ENCODE measurements at places on chromosomes 5 and 9.
A peak's percentile ranks its signal among the peaks of the same experiment; 100 is the strongest.

DNA sequence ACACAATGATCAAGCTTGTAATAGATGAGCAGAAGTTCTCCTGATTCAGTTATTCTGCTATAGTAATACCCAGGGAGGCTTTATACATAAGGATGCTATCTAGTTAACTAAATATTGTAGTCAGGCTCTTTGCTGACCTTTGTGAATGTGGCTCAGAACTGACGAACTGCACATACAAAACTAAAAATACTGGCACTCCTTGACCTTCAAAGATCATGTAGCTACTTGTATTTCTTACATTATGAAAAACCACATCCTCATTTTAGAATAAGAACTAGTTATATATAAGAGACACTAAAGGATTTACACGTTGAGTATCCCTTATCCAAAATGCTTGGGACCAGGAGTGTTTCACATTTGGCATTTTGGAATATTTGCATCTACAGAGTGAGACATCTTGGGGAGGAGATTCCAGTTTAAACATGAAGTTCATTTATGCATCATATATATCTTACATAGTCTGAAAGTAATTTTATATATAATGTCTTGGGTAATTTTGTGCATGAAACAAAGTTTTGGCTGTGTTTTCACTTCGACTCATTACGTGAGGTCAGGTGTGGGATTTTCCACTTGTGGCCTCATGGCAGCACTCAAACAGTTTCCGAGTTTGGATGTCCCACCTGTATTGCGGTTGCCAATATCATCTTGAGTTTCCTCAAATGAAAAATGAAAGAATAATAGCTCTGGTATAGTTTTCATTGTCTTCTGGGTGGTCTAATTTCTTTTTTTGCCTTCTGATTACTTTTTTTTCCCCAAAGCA lies 58.4 kb upstream of the FBXL7 start:
- DNase-seq: no peak

GRCh38 chr9:110640736-110641135 lies 27.9 kb upstream of the MUSK start:
- no peak for DNase-seq

DNA sequence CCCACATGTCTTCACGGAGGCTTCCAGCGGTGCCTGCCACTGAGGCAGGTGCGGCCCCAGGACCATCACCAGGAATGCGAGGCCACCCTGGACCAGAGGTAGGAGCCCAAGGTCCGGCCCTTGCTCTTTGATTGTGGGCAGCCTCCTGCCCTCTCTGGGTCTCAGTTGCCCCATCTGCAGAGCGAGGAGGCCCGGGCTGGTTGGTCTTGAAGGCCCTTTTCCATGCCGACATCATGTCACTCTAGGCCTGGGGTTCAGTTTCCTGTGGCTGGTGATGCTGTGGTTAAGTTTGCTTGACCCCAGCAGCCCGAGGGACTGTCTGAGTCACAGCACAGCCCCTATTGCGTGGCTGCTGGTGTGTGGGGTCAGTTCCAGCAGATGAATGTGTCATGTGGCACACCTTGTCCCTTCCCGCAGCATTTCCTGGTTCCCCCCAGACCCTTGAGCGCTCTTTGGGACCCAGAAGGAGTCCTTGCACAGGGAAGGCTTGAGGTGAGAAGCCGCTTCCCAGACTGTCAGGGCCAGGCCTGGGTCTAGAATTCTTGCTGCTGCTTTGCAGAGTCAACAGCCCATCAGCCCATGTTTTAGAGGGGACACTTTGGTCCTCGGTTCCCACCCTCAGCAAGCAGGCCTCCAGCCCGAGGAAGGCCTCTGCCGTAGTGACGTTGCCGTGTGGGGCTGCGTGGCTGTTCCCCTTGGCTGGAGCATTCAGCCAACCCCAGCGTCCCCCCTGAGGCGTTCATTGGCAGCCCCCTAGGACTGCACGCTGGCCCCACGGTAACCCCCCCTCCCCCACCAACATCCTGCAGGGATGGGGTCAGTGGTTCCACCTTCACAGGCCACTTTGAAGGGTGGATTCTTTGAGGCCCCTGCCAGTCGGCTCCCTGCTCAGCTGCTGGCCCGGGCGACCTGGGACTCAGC lies 31.0 kb upstream of the HMCN2 start:
- no peak for DNase-seq

- no peak for DNase-seq
Measured at GRCh38 chr5:19975795-19976194, 12.2 kb downstream of the CDH18 start.

GRCh38 chr5:176425138-176425537 lies 8.8 kb upstream of the CLTB start:
- DNase-seq: no peak

DNA sequence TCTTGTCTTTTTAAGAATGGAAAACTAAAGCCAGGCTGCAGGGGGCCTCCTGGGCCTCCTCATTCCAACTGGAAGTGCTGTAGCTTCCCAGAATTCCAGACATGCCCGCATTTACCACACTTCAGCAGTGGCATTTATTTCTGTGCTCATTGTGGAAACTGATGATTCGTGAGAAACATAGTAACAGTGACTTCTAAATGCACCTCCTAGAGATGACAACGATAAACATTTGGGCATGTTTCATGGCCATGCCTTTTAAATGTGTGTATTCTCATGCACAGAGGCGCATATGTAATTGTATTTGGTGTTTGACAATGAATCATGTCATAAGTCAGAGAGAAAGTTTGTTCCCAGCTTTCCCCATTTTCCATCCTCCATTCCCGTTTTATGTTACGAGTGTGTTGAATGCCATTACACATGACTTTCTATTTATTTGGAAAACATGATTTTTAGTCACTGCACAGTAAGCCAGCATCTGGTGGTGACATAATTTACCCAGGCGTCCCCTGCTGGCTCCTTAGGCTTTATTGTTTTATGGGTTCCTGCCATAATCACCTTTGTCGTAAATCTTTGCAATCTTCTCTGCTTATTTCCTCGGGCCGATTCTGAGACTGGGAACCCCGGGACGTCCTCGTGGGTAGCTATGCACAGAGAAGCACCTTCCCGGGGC lies 68.8 kb upstream of the FCN2 start:
- no peak for DNase-seq

GRCh38 chr9:87324613-87325194 lies 173.0 kb upstream of the DAPK1 start:
- DNase-seq: peak; percentile 53

GRCh38 chr9:70049236-70049635 lies 5.6 kb downstream of the MAMDC2 start:
- no peak for DNase-seq

DNA sequence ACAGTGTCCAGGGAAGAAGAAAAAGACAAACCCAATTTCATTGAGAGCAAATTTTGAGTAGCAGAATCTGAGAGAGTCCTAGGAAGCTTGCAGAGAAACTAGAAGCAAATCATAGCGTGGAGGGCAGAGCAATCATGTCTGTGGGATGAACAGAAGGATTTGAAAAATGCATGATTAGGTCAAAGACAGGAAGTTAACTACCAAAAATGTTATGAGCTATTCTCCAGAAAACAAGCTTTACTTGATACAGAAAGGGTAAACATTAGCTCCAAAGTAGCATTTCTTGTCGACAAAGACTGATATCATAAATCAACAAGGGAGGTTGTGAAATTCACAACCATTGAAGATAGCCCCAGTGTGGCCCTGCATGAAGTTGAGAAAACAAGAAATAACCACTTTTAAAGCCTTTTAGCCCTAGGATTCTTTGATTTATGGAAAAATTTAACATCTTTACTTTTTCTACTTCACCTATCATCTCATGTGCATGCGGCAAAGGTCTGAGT lies 97.7 kb upstream of the MEGF10 start:
- no peak for DNase-seq

DNA sequence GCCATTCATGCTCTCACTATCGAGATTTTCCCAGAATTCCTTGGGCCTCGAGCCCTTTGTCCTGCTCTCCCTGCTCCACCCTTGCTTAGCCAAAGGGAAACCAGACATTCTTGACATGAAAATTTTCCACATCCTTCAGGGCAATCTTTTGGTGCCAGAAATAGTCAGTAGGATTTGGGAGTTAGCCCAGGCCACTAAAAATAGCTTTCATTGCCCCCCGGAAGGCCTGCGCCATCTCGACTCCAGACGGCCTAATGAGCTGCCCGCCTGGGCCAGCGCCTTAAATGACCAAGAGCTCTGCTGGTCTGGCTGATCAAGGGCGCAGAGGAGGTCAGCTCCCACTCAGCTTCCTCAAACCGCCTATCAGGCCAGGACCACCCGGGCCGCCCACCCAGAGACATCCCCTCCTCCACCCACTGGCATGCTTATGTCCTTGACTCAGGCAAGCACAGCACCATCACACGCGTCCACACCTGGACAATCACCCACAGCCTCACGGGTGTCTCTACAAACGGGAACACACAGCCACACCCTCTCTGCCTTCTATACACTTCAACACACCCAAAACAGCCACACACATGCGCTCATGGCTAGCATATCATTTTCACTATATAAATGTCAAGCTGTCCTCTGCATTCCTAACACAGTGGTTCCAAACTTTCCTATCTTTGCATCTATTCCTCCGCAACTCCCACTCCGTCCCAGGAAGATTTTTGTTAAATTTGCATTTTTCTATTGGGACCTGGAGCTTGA lies 20.9 kb downstream of the DUSP1 start:
- no peak for DNase-seq

- no peak for DNase-seq
Measured at GRCh38 chr5:7589800-7590199, 193.9 kb downstream of the ADCY2 start.

DNA sequence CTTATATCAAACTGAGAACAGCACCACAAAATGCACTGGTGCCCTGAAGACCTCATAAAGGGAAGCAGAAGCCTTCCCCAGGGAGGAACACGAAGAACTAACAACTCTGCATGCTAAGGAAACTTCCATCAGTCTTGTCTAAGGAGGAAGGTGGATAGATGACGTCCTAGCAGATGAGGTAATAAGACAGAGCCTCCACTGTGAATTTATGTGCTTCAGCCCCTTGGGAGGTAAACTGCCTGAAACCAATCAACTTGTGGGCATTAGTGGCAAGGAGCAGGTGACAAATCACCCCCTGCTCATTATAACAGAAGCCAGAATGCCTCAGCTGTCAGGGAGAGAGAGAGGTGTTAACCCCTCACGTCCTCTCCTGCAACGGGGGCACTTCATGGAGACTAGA lies 48.9 kb upstream of the SPIN1 start:
- no peak for DNase-seq

- DNase-seq: no peak
Measured at GRCh38 chr9:84811072-84811750, 141.7 kb downstream of the NTRK2 start.

- no peak for DNase-seq
Measured at GRCh38 chr9:135901826-135902225, 5.5 kb downstream of the CAMSAP1 start.

- DNase-seq: no peak
Measured at GRCh38 chr9:13274886-13275641, 4.4 kb downstream of the MPDZ start.

GRCh38 chr9:112861638-112862555 lies 28.8 kb downstream of the SLC46A2 start:
- DNase-seq: no peak

DNA sequence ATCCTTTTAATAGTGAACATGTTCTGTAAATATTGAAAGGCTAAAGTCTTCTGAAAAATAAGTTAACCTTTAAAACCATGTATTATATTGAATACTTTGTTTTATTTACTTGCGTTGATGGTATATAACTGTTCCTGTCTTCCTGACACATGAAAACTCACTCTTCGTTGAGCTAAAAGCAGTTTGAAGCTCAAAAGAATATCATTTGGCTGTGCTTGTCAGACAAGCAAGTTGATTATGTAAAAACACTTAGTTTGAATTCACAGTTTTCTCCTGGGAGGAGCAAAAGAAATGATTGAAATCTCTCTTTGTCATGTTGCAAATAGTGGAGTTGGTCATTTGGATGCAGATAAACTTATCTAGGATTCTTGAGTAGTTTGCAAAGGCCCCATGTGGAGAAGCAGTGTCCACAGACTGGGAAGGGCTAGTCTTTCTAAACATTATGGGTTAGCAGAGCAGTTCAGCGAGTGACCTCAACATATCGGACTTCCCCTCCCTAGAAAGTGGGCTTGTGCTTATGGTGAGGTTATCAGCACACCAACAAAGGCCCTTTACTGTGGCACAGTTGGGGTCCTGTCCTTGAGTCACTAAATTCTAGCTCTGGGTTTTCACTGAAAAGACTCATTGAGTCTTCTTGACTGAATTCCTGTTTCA lies 290.4 kb downstream of the CSNK1G3 start:
- no peak for DNase-seq

- DNase-seq: no peak
Measured at GRCh38 chr5:95986937-95987520, 25.4 kb upstream of the ELL2 start.

DNA sequence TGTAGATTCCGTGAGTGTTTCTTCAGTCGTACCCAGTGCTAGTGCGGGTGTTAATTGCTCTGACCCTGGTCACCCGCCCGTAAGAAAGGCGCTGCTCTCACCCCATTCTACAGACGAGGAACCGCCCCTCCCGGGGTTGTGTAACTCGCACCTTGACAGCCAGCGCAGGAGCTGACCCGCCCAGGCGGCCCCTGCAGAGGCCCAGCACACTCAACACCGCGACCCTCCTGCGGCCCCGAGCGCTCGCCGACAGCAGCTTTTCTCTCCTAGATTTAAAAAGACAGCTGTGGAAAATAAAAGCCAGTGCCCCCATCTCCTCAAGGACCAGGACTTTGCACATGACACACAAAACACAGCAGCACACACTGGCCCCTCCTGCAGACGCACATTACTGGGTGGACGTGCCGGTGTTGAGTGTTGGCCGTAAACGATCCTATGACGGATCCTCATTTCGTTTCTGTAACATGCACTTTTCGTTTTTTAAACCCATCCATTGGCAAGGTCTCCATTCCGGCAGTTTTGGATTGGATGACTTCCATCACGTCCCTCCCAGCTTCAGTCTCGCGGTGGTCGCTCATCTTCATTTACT lies 22.9 kb downstream of the OR2V2 start:
- no peak for DNase-seq

DNA sequence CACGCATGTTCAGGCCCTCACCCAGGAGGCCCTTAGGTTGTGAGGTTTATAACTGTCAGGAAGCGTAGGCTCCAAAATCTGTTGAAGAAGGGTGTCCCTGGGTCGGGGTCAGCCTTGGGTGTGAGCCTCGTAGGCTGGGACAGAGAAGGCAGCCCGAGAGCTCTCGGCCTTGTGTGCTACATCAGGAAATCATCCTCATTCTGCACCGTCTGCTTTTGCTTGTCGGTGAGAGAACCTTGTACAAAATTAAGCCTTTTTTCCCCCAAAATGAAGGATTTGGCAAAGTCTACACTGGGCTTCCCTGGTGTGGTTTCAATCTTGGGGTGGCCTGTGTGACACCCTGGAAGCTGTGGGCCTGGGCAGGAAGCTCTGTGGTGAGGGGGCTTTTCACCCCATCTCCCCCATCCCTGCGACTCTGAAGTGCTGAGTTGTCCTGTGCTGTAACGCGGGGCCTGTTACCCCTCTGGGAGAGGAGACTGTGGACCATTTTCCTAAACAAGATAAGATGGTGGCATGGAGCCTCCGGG lies 55.3 kb downstream of the AHRR start:
- no peak for DNase-seq

- DNase-seq: no peak
Measured at GRCh38 chr9:93950619-93951601, 4.2 kb downstream of the BARX1 start.

DNA sequence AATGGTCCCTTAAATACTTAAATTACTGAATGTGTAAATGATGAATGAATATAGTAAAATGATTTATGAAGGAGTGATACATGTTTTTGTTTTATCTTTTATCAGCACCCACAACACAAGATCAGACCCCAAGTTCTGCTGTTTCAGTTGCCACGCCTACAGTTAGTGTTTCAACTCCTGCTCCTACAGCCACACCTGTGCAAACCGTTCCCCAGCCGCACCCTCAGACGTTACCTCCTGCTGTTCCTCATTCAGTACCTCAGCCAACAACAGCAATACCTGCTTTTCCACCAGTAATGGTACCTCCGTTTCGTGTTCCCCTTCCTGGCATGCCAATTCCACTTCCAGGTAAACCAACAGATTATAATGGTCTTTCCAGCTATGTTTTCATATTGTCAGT lies 16.3 kb downstream of the TCERG1 start:
- no peak for DNase-seq

Data from CD4-positive, alpha-beta T cell treated with Interleukin-2 at 100 ng/mL for 4 hours (primary cell).